Smooth muscle cell of trachea (primary cell): ENCODE measurements at places on chromosomes 11 and 22. TPM values are rescaled to one million over a fixed set of nuclear protein-coding genes. Genes with fewer than 3 reads are reported as not detected.

GLYATL2 gene
- total RNA-seq: 1.7 and 5.5 TPM in 2 replicates

TMEM121B gene
- total RNA-seq: under 0.01 and 0.15 TPM in 2 replicates

SCARF2 gene
- 25.2 and 38.2 TPM in 2 replicates for total RNA-seq

TBX10 gene
- not detected in 2 replicates for total RNA-seq

TTC28 gene
- total RNA-seq: 31.4 and 40.0 TPM in 2 replicates

MICALL1 gene
- 16.7 and 27.3 TPM in 2 replicates for total RNA-seq

CHRDL2 gene
- not detected in 2 replicates for total RNA-seq

DLG2 gene
- total RNA-seq: 2.5 and 4.4 TPM in 2 replicates

NEFH gene
- total RNA-seq: 0.33 and 0.44 TPM in 2 replicates

SMPD1 gene
- total RNA-seq: 50.8 and 113 TPM in 2 replicates
